Cerebellar nuclear complex (tissue), 1 donor: ENCODE measurements at places on chromosomes 5 and 9.

DNA sequence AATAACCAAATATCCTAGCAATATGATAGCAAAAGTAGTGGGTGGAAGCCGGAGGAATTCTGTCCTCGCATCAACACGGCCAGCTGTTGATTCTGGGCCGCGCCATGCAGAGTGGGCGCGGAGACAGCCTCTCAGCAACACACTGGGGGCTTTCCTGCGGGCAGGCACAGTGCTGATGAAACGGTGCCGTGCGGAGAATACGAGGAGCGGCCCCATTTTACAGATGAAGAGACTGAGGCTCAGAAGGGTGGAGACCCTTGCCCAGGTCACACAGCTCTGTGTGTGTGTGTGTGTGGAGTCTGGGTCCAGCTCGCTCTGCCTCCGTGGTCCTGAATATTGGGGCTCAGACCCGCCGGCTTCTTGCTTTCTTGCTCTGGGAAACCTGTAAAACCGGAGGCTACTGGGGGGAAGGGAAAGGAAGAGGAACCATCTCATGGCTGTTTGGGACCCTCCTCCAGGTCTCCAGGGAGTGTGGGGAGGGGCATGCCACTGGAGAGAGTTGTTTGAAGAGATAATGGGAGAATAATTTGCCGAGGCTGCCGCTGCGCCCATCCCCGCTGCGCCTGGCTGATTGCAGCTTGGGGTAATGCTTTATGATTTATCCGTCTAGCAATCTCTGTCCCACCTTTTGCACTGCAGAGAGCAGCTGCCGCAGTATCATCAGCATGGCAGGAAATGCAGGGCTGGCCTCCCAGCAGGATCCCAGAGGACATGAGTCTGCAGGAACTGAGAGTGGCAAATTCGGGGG is 36.6 kb downstream of the NCS1 start:
- DNase-seq = no peak

GRCh38 chr5:139387611-139388197 is 2.0 kb downstream of the MZB1 start:
- no peak for DNase-seq

DNA sequence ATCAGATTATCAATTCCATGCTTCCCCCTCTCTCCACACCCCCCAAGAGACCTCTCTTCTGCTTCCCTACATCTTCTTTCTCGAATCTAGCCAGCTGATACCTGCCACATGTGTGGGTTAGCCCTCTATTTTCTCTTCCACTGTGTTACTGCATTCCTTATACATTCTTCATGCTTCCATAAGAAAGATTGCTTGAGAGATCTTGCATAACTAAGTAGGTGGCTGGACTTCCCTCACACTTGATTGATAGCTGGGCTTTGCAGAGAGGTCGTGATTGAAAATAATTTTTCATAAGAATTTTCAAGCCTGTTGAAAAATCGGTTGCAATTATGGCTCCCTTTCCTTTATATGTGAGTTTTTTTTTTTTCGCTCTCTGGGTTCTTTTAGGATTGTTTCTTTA is 33.0 kb upstream of the PANK3 start:
- no peak for DNase-seq

DNA sequence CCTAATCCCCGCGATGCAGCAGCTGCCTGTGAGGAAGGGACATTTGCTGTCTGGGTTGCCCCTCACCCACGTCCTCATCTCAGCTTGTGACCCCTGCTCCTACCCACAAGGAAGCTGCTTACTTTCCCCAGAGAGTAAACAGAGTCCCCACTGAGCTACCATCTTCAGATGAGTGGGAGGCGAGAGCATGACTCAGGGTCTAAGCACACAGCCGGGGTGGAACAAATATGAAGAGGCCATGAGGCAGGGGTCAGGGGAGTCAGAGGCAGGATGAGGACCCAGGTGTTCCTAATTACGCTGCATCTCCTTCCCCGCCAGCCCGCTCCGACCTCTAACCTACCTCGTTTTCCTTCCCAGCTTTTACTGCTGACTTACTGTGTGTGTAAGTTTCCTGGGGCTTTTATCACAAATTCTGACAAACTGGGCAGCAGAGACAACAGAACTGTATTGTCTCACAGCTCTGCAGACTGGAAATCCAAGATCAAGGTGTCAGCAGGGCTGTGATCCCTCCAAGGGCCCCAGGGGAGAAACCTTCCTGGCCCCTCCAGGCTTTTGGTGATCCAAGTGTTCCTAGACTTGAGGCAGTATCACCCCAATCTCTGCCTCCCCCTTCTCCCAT is 94.0 kb upstream of the DNAH5 start:
- DNase-seq = no peak

DNA sequence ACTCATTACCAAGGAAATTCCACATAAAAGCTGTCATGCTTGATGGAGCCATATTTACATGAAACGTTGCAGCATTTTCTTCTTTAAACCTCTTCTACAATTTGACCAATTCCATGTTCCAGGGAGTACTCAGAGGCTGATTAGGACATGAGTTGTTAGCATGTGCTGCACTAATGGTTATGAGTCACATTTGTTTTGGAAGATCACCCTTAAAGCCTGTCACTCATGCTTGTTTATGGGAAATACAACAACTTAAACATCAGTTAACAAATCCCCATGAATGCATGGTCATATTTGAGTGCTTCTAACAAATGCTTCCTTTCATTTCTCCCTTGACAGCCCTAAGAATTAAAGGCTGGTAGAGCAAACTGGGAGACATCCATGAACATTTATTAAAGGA is 156.1 kb downstream of the GHR start:
- no peak for DNase-seq

- DNase-seq = no peak
Measured at GRCh38 chr9:14889451-14889850, 20.8 kb downstream of the FREM1 start.

DNA sequence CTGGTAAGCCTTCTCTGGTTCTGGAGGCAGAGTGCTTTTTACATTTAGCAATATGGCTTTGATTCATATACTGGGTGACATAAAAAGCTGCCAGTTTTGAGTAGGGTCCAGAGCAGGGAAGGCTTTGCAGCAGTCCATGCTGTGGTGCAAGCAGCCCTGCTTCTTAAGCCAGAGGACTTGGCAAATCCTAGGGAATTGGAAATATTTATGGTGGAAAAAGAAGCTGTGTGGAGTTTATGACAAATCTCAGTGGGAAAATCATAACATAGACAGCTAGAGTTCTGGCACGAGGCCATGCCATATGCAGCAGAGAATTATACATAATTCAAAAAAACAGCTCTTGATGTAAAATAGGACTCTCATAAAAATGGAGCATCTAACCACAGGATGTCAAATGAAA is 536.4 kb downstream of the RASEF start:
- DNase-seq = no peak

- DNase-seq = no peak
Measured at GRCh38 chr5:39164016-39164415, 55.3 kb downstream of the FYB1 start.

DNA sequence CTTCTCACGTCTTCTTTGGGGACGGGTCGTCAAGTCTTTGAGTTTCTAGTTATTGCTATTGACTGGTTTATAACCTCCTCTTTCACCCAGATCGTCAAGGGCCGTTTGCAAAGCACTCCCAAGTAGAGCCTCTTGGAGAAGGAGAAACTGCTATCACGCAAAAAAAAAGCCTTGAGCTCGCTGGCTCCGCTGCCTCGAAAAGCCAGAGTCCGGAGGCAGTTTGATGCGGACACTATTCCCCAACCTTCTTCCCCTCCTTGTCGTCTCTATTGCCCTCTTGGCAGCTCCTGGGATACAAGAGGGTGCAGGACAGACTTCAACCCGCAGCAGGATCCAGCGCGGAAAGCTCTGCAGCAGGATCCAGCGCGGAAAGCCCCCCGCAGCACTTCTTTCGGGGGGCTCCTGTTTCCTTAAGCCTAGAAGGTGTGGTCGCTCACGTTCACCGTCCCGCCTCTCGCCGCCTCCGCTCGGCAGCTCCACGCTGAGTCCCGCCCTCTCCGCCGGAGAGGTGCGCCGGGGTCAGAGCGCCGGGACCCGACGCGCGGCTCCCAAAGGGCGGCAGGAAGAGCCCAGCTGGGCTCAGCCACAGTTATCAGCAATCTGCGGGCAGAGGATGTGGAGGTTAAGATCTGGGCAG is at the start of gene PCDHAC1:
Gene PCDHAC1, plus strand, starts transcription at position 494 of the 637 bp plus-strand sequence. CDS start 594 bp downstream, outside the sequence.
- no peak for DNase-seq

DNA sequence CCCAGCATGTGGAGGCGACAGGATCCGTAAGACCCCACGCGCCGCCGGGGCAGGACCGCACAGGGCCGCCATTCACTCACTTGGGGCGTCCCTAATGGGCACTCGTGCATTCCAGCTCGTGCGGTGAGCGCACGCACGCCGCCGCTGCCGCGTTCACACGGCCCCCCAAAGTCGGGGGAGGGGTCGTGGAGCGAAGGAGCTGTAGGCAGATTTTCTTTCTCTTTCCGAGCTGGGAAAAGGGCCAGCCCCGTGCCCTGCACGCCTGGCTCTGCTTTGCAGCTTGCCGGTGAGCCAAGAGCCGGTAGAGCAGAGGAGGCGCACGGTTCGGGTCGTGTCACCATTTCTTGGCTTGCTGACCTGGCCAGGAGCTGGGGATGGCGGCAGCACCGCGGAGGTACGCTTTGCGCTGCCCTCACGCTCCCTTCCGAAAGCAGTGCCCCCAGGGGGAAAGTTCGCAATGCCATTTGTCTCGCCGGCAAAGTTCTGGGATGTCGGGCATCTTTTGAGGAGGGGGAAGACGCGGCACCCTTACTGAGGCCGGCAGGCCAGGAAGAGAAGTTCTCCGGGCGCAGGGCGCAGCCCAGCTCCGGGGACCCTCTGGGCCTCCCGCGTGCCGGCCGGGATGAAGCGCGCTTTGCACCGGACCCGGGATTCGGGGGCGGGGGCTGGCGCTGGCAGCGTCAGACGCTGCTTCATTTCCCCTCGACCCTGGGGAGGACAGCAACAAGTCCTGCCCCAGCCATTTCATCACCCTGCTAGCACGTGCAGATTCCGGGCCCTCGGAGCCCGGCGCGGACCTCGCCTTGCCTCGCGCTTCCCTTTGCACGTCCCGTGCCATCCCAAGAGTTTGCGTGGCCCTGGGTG is 898 bp downstream of the STC2 start:
- DNase-seq = no peak

DNA sequence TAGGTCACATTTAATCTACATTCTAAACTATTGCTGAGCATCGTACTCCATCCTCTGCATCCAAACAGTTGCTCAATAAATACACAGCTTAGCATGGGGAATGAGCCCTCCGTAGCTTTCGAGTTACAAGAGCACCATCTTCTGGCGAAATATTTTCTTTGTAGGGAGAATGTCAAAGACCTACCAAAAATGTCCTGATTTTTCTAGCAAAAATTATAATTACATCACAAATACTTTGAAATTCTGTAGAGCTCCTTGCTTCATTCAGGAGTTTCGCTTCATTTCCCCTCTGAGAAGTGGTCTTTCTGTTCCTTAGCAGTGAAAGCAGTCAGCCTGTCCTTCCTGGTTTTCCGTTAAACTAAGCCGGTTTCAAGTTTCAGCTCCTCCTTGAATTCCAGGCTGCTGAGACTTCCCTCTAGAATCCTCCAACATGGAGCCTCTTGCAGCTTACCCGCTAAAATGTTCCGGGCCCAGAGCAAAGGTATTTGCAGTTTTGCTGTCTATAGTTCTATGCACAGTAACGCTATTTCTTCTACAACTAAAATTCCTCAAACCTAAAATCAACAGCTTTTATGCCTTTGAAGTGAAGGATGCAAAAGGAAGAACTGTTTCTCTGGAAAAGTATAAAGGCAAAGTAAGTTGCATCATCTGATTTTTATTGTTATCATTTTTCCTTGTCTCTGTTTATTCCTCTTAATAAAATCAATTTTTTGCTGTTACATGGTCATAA is at the start of gene GPX8:
Gene GPX8, plus strand, starts transcription at position 409 of the 730 bp plus-strand sequence. Its CDS starts 22 bp downstream, at position 431.
- DNase-seq = no peak

GRCh38 chr5:109868737-109869136 is 179.0 kb downstream of the MAN2A1 start:
- no peak for DNase-seq

- no peak for DNase-seq
Measured at GRCh38 chr9:81787747-81788632, 98.6 kb upstream of the TLE1 start.

- no peak for DNase-seq
Measured at GRCh38 chr5:50715001-50715400, 48.6 kb downstream of the PARP8 start.

DNA sequence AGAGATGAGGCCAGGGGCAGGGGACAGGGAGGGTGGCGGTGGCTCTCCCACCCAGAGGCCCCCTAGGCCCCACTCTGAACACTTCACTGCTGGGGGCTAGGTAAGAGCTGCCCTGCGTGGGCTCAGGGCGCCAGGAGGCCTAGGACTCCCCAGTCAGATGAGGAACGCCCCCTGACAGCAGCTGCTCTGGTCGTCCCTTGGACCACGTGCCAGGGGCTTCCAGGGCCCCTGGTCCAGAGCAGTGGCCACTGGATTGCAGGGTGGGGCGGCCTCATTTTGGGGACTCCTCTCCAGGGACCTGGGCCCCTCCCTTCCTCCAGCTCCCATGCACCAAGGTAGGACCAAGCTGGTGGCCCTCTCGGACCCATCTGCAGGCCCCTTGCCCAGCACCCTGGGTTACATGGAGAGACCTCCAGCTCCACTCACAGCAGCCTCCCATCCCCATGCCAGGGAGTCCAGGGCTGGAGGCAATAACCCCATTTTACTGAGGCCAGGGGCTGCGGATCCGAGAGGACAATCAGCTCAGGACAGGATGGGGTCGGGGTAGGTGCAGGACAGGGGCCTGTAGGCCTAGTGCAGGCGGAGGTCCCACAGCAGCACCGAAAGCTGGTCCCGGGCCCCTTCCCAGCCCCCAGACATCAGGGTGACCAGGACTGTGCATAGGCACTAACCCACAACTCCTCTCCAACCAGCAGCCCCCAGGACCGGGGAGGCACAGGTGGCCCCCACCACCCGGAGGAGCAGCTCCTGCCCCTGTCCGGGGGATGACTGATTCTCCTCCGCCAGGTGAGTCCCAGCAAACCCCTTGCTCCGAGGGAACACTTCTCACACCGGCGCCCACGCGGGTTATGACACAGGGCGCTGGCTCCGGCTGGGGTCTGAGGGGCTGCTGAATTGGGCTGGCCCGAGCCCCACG is 1.5 kb downstream of the EGFL7 start:
- no peak for DNase-seq

DNA sequence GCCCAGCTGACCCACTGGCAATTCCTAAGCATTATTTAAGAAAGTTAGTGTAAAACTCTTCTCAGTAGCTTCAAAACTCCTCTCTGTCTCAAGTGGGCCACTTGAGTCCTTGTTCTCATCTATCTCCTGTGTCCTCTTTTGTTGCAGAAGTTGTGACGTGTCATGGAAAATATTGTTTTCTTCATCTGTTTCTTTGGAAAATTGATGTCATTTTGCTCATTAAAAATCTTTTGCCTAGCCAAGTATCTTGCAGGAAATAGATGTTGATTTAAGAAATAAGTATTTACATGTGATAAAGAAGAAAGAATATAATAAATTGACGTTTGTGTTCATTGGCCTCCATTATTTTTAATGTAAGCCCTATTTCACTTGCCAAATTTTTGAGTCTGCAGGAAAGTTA is 1158.4 kb upstream of the SEMA6A start:
- no peak for DNase-seq

DNA sequence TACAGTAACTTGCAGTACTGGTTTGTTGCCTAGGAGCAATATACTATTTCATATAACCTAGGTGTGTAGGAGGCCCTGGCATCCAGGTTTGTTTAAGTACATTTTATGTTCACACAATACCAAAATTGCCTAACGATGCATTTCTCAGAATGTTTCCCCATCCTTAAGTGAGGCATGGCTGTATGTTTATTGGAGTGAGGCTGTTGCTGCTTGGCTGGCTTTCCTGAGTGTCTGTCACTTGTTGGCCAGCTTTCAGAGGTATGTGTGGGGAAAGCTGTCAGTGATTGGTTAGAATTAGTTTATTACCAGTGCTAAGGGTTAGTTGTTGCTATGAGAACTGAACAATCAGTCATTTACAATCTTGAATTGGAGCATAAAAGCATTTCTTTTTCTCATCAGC is 154.1 kb upstream of the CDH12 start:
- DNase-seq = no peak
